ENCODE measurements at places on chromosomes 1 and 21. TPM values are rescaled to one million over a fixed set of nuclear protein-coding genes. Genes with fewer than 3 reads are reported as not detected.

The C1orf94 gene
- not detected for total RNA-seq

The RAB7B gene
- 2.9 TPM for total RNA-seq

The MMEL1 gene
- total RNA-seq: 9.2 TPM

DNA sequence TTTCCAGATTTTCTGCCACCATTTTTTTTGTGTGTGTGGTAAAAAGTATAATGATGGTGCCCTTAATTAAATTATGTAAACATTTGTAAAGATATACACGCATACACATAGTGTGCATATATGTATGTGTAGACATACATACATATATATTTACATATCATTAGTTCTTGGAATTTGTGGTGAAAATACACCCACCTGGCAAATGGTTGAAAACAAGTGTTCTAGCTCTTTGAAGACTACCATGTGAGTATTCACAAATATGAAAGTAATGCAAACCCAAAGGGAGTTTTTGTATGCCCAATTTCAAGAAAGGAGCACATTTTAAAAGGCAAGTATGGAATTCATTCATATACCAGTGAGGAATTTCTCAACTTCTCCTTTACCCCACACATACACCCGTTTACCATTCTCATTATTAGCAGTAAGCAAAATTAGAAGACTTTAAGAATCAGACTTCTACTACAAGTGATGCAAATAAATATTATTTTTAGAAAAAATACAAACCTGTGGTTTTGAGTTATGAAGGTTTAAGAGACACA lies 8.0 kb downstream of the RABGAP1L start:
- H3K4me1 ChIP-seq: no peaks in the 10 kb centered on the region
- no peaks in the 10 kb centered on the region for H3K27me3 ChIP-seq

GRCh38 chr21:34885626-34886239 lies 163.4 kb downstream of the RUNX1 start:
- no peaks in the 10 kb centered on the region for H3K36me3 ChIP-seq
- H3K27ac ChIP-seq: peak overlapping the region; percentile 97
- peaks cover 5% of the 10 kb centered on the region for H3K4me1 ChIP-seq
- H3K4me3 ChIP-seq: peak overlapping the region; percentile 80
- DNase-seq: no peak

The C1orf141 gene
- not detected for total RNA-seq

- peak overlapping the region; percentile 90 for H3K27ac ChIP-seq
- H3K36me3 ChIP-seq: no peaks in the 10 kb centered on the region
- H3K4me3 ChIP-seq: no peak overlapping the region
- H3K27me3 ChIP-seq: no peaks in the 10 kb centered on the region
- no peak for DNase-seq
Observed at GRCh38 chr1:94883691-94884090, 43.2 kb downstream of the CNN3 start.

DNA sequence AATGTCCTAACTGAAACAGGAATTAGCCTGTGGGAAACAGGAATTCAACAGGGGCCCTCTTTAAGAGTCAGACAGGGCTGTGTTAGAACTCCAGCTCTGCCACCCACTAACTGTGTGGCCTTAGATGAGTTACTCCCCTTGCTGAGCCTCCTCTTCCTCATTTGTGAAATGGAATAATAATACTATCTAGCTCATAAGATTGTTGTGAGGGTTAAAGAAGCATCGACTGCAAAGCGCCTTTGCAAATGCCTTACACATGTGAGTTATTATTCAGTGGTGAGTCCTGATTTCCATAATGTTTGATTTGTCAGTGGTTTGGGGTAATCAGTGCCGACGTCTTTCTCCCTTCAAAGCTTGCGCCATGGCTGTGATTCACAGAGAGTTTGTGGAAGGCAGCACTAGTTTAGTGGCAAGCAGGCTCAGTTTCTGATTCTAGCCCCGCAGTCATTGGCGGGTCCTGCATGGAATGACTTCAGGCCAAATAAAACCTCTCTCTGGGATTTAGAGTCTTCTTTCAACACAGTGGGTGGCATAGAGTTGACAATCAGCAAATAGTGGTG lies 388.5 kb downstream of the PLPP3 start:
- H3K4me1 ChIP-seq: no peaks in the 10 kb centered on the region
- no peak for DNase-seq

The GPR52 gene
- 5.9 TPM for total RNA-seq

The F13B gene
- not detected for total RNA-seq

DNA sequence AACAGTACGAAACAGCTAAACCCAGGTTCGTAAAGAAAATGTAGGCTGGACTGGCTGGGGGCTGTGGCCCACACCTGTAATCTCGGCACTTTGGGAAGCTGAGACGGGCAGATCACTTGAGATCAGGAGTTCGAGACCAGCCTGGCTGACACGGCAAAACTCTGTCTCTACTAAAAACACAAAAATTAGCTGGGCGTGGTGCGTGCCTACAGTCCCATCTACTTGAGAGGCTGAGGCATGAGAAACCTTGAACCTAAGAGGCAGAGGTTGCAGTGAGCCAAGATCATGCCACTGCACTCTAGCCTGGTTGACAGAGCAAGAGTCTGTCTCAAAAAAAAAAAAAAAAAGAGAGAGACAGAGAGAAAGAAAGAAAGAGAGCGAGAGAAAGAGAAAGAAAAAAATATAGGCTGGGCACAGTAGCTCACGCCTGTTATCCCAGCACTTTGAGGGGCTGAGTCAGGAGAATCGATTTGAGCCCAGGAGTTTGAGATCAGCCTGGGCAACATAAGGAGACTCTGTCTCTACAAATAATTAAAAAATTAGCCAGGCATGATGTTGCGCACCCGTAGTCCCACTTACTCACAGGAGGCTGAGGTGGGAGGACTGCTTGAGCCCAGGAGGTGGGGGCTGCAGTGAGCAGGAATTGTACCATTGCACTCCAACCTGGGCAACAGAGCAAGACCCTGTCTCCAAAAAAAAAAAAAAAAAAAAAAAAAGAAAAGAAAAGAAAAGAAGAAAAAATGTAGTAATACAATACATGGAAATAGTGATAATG lies 35.7 kb downstream of the CAPZB start:
- H3K27ac ChIP-seq: peak overlapping the region; percentile 92
- peaks cover 29% of the 10 kb centered on the region for H3K4me1 ChIP-seq
- DNase-seq: no peak

DNA sequence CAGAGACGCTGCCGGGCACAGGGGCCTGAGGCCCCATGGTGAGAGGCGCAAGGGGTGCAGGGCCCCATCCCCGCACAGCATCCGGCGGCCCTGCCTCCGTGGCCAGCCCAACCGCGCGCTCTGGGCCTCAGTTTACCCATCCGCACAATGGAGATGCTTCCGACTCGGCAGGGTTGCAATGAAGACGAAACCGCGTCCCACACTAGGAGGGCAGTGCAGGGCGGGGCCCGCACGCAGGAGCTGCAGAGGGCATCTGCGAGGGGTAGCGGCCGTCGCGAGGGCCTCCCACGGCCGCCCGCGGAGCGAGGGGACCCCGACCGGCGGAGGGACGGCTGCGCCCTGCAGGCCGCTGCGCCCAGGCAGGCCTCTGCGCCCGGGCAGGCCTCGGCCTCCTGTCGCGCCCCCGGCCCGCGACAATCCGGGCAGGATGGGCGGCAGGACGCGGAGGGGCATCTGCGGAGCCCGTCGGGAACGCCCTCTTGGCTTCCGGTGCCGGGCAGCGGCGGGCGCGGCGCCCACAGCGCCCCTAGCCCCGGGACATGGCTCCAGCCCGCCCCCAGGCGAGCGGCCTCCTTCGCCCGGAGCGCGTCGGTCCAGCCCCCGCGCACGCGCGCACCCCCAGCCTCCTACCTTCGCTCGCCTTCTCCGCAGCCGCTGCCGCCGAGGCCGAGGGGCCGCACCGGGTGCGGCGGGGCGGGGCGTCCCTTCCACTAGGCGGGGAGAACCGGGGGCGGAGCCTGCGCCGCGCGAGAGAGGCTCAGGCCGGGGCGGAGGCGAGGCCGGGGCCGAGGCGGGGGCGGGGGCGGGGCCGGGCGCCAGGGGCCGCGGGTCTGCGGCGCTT lies 15.3 kb downstream of the RNU1-1 start:
- peak overlapping the region; percentile 75 for H3K27ac ChIP-seq
- H3K36me3 ChIP-seq: no peaks in the 10 kb centered on the region
- DNase-seq: peak; percentile 73
- H3K4me3 ChIP-seq: peak overlapping the region; percentile 71
- no peaks in the 10 kb centered on the region for H3K27me3 ChIP-seq

DNA sequence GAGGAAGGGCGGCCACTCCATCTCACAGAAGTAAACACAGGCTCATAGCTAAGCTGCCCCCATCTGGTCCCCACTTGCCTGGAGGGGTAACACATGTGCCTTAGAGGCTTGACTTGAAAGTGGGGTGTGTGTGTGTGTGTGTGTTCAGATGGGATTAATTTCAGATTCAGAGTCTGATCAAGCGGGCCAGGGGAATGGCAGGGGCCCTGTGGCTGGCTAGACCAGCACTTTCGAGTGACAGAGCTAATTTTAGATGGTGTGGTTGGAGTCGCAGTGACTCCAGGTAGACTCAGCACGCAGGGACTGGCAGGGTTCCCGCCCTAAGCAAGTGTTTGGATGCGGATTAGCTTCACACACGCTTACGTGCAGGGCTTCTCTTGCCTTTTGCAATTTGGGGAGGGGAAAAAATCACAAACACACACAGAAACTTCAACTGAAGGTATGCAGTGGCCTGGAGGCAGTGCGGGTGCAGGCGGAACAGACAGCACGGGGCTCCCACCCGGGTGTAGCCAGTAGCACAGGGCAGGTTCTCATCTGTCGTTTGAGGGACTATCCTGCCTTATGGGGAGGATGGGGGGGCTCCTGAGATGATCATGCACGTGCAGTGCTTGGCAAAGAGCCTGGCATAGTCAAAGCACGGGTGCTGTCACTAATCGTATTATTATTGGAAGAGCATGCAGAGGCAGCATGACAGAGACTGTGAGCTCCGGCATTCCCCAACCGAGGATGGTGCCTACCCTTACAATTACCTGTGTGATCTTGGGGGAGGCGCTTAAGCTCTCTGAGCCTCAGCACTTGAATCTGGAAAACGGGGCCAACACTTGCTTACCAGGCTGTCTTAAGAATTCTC lies 1.3 kb downstream of the EDN2 start:
- H3K36me3 ChIP-seq: no peaks in the 10 kb centered on the region
- peaks cover 9% of the 10 kb centered on the region for H3K4me1 ChIP-seq
- H3K4me3 ChIP-seq: no peak overlapping the region
- H3K27me3 ChIP-seq: no peaks in the 10 kb centered on the region
